CD4-positive, alpha-beta T cell treated with Interleukin-1 beta for 1 hour (primary cell): ENCODE measurements at places on chromosomes 2 and 18.
A peak's percentile ranks its signal among the peaks of the same experiment; 100 is the strongest.

DNA sequence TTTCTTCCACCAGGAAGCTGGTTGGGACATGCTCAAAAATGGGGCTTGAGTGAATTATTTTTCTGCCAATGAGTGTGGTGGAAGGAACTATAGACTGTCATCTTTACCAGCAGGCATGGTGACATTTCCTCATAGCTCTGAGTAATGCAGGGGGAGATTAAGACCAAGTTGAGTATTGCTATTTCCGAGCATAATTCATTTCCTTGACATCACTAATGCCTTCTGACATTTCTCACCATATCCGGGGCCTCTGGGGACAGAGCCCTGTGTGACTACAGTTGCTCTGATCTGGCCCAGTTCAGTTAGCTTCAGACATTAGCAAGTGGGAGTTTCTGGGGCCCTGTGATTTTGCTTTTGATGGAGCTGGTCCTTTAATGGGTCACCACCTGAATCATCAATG lies 410.4 kb downstream of the MEIS1 start:
- no peak for DNase-seq

DNA sequence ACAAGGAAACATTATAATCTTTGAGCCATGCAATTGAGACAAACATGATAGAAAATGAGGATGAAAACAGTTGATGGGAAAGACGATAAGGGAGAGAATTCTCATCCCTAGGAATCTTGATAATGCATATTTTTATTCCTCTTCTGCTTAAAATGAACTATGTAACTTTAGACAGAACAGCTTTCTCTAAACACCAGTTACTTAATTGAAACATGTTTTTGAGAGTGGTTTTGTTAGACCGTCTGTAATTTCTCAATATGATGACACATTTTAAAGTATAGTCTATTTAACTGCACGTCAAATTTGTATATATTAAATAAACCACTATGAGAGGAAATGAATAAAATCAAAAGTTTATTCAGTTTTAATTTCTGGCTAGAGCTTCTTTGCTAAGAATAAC lies 1453.9 kb upstream of the NXPH2 start:
- no peak for DNase-seq

DNA sequence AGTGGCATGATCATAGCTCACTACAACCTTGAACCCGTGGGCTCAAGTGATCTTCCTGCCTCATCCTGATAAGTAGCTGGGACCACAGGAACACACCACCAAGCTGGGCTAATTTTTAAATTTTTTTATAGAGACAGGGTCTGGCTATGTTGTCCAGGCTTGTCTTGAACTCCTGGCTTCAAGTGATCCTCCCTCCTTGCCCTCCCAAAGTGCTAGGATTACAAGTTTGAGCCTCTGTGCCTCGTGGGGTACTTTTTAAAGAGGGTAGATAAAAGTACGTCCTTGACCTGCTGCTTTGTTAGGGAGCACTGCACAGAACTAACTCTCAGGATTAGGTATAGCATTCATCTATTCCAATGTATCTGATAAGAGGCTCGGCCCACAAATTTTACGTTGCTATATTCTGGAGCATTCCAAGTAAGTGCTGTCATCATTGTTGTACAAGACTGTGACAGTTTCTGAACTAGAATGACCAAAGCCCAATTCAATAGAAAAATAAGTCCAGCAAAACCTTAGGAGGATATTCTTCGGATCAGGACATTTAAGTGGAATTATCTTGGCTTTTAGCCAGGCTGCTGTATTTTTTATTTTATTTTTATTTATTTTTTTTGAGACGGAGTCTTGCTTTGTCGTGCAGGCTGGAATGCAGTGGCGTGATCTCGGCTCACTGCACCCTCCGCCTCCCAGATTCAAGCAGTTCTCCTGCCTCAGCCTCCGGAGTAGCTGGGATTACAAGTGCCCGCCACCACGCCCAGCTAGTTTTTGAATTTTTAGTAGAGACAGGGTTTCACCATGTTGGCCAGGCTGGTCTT lies 4.1 kb downstream of the MTCL1 start:
- DNase-seq = no peak

GRCh38 chr2:26585100-26585499 lies 56.1 kb downstream of the CIB4 start:
- no peak for DNase-seq

GRCh38 chr2:102505290-102505689 lies 32.3 kb downstream of the SLC9A4 start:
- peak; percentile 5 for DNase-seq

DNA sequence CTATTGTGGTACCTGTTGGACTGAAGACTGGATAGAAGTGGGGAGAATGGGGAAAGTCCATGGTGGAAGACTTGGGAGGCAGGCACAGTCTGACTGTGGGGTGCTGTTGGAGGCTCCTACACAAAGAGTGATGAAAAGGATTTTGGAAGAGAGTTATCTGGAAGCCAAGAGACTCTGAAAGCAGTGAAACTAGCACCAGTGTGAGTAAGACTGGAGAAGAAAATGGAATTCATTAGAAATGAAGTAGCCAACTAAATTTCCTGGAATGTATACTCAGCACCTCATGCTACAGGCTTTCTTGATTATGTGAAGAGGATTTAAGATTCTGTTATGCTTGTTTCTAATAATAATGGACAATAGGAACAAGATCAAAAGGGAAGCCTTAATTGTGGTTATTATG lies 27.7 kb downstream of the ELP2 start:
- DNase-seq = no peak

DNA sequence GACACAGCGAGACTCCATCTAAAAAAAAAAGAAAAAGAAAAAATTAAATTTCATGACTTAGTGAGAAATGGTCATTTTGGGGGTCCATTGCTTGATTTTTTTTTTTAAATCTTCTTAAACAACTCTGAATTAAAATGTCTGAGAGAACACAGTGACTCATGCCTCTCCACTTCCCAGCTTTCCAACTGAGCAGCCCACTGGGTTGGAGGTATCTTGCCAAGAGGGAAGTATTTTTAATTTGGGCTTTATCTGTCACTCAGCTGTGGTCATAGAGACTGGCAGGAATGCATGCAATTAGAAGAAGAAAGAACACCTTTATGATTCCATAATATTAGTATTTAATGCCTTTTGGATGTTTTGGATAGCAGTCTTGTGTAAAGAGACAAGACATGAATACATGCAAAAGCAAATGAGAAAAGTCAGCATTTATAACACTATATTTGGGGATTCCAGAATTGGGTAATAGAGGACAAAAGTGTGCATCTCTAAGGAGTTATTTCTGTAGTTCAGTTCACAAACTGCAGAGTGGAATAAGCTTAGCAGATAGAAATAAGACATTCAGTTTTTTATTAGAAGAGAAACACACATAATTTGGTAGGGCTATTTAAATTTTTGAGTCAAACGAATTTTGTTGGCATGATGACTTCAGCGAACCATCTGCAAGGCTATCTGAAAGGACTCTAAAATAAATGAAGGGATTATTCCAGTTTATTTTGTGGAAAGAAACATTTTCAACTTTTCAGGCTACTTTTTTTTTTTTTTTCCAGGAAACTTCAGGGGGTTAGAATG lies 254.8 kb downstream of the TGIF1 start:
- DNase-seq = no peak

- DNase-seq = no peak
Observed at GRCh38 chr2:175535631-175536030, 354.1 kb upstream of the ATP5MC3 start.

DNA sequence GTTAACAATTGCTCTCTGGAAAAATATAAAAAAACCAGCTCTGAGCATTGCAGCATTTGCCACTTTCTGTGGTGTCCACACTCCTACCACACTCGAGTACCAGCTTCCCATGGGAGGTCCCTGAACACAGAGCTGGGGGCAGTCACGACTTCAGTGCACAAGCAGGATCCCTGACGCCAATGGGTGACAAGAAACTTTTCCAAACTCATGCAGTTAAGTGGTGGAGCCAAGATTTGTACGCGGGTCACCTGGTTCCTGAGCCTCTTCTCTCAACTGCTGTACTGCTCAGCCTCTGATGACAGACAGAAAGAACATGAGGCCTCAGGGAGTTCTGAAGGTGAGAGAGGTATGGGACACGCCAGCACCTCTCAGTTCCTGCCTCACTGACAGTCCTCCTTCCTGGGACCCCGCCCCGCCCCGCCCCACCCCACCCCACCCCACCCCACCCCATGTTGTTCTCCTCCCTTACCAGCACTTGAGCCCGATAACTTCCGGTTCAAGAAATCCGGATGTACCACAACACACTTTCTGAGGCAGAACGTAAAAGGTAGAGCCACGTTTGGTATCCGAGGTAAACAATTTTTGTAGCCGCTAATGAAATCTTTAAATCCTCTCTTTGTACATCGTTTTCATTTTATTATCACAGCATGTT lies 287.6 kb downstream of the MYCN start:
- no peak for DNase-seq

DNA sequence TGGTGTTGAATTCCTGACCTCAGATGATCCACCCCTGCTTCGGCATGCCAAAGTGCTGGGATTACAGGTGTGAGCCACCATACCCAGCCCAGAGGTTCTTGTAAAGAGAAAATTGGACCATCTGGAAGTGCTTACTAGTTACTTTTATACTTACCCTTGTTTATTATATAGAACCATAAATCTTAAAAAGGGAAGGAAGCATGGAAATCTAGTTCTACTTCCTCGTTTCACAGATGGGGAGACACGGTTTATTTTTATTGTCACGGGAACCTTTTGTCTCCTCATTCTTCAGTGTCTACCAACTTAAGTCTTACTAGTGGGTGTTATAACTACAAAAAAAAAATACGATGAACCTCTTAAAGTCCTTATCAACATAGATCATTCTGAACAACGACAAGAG lies 45.8 kb upstream of the PDK1 start:
- no peak for DNase-seq

- no peak for DNase-seq
Observed at GRCh38 chr2:102597788-102598187, 21.6 kb upstream of the SLC9A2 start.

GRCh38 chr18:45978084-45978483 lies 11.0 kb upstream of the EPG5 start:
- DNase-seq = no peak

DNA sequence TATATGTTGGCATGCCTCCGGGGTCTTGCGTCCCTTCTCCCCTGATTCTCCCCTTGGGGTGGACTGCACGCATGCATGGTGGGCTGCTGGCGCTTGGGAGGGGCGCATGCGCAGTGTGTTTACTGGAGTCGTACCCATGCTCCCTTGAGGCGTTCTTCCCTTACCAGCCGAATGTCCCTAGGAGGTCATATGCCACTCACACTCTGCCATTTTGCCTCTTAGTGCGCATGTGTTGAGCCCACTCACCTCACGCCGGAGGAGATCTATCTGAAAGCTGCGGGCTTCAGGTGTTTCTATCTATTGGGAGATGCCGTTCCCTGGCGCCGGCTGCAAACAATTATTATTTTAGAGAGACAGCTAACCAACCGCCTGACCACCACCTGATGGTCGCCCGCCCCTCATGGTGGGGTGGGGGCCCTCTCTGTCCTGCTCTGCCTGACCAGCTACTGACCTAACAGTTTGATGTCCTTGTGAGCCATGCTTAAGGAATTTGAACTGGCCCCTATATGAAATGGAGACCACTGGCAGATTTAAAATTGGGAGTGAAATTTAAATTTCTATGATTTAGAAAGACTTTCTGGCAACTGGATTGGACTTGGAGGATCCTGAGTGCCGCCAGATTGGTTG lies 179.6 kb downstream of the RNF144A start:
- no peak for DNase-seq

- DNase-seq = peak; percentile 56
Observed at GRCh38 chr2:96913398-96914202, 43.7 kb upstream of the SEMA4C start.

- peak; percentile 13 for DNase-seq
Observed at GRCh38 chr2:24164416-24164973, 10.4 kb upstream of the FAM228A start.

DNA sequence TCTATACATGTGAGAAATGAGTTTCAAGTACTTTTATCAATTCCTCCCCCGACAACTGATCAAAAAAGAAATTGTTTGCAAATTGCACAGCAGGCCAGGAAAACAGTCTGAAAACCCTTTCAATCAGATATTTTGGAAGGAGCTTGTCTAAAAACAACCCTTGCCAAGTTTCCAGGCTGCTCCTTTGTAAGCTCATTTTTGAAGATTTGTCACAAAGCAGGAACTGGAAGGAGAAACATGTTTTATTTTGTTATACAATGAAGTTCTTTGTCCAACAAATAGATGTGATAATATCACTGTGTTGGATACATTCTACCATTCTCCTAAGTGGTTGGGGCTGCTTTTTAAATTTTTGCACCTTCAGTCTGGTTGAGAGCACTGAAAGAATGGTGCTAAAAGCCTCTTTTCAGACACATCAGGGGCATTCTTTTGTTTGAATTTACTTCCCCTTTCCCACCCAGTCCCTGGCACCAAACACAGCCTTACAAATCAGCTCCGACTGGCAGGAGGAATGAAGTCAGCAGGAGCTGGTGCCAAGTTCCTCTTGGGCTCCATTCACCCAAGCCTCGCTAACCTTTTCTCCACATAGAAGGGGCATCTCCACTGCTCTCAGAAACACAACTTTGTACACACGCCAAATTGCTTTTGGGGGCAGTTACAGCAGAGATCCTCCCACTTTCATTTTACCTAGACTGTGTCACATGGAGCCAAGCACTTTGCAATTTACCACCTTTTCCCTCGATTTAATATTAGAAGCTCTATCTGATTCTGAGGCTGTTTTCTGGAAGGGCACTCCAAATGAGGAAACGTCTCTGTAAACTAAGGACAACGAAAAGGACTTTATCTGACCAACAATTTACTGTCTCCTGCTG lies 88.0 kb downstream of the C1D start:
- no peak for DNase-seq

DNA sequence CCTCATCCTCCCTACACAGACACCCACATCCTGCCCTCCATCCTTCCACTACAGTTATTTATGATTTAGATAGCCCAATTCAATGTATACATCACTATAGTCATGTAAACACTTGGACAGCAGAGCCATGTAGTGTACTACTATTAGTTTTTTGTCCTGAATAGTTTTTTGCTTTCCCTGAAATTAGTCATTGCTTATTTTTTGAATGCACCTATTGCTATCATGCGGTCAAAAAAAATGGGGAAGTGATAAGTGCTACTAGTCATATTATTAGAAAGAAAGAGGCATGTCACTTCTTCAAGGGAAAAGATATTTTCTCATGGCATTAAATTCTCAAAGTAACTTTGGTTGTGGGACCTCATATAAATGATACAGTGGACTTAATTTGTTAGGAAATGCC lies 6.8 kb upstream of the GREB1 start:
- no peak for DNase-seq
